ENCODE measurements at places on chromosomes 12 and 14.

DNA sequence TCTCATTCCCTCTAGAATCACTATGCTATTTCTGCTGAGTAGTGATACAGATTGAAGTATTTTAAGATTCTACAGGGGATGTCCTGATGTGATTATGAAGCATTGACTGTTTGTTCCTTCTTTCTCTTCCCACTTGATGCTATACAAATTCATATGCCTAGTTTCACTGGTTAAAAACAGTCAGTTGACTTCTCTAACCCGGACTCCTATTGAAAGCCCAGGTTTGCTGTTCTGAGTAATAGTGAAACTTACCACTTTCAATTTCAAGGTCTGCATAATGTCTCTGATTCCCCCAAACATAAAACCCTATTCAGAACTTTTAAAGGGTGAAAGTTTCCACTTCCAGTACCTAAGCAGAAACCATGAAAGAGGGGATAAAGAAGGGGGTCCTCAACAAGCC lies 117.7 kb upstream of the RPL10L start:
- no peak for DNase-seq

- DNase-seq: no peak
Observed at GRCh38 chr12:129771238-129771637, 132.6 kb downstream of the TMEM132D start.

GRCh38 chr12:65372574-65372973 lies 94.1 kb downstream of the MSRB3 start:
- DNase-seq: no peak

DNA sequence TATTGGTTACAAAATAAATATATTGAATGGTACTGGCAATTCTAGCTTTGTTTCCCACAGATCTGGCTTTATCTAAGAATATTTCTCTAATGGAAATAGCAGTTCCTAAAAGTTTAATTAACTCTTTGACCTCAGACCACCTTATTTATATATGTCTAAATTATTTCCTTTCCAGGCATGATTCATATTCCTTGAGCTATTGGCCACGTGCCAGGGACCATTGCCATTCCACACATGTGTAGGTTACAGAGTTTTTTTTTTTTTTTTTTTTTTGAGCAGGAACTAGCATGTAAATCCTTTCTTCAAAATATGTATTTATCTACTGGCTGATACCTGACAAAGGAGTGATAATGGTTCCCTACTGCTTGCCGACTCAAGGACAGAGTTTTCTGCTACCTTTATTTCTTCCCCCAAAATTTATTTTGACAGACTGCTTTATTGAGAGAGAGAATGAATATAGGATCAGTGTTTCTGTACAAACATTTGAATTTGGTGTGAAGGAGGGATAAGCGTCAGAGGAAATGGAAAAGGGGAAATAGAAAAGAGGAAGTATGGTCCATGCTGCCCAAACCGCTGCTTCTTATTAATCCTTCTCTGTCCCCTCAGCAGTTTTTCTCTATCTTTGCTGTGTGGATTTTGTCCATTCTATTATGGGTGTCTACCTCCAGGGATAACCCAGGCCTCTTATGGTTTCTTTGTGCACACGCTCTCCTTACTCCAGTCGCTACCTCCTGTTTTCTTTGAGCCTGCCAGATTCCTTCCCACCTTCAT lies 36.4 kb downstream of the PDE3A start:
- no peak for DNase-seq

GRCh38 chr14:76729953-76730505 lies 31.2 kb upstream of the VASH1 start:
- DNase-seq: no peak

DNA sequence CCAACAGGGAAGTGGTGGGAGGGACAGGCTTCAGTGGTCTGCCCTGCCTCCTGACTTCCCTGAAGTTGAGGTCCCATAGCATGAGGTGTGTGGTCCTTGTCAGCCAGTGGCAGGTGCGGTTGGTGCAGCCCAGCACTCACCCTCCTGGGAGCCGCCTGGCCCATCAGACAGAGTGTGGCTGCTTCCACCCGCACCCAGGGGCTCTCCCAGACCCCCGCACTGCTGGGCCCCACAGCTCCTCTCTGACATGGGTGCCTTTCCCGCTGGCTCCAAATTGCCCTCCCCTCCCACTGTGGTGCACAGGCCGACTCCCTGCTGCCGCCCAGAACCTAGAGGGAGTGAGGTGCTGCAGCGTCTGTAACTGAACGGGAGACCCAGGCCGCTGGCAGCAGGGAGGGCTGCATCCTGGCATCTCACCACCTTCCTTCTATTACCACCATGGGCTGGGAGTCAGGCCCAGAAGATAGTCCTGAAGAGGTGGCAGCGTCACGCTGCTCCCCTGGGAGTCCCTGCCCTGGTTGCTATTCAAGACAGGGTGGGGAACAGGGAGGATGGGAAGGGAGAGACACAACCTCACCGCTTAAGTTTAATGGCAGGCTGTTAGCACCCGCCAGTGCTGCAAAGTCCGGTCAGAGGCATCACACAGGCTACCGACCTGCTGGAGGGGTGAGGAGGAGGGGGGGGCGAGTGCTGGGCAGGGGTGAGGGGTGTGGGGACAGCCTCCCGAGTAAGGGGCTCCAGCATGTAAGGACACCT lies 180.6 kb upstream of the PRMT8 start:
- DNase-seq: no peak

GRCh38 chr12:46916796-46917419 lies 91.1 kb upstream of the SLC38A4 start:
- no peak for DNase-seq

DNA sequence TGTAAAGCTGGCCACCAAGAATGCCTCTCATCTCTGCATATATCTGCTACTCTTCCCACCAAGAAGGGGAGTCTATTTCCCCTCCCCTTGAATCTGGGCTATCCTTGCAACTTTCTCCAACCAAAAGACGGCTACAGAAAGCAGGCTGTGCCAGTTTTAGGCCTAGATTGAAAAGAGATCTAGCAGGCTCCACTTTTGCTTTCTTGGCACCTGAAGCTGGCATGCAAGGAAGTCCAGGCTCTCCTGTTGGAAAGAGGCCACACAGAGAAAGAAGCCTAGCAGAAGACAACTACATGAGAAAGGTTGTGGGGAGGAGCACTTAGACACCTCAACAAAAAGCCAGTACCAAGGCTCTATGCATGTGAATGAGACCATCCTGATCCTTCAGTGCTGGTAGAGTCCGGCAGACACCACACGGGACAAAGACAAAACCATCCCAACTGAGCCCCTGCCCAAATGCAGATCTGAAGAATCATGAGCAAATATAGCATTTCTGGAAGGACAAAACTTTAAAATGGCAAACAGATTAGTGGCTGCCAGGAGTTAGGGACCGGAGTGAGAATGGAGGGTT lies 68.0 kb downstream of the SPPL3 start:
- DNase-seq: no peak

- peak; percentile 86 for DNase-seq
Observed at GRCh38 chr14:74612350-74613021, 449 bp upstream of the LTBP2 start.

- DNase-seq: peak; percentile 9
Observed at GRCh38 chr12:122423258-122424165, 1.0 kb upstream of the CLIP1 start.

- no peak for DNase-seq
Observed at GRCh38 chr14:87351007-87351406, 642.0 kb downstream of the GALC start.

DNA sequence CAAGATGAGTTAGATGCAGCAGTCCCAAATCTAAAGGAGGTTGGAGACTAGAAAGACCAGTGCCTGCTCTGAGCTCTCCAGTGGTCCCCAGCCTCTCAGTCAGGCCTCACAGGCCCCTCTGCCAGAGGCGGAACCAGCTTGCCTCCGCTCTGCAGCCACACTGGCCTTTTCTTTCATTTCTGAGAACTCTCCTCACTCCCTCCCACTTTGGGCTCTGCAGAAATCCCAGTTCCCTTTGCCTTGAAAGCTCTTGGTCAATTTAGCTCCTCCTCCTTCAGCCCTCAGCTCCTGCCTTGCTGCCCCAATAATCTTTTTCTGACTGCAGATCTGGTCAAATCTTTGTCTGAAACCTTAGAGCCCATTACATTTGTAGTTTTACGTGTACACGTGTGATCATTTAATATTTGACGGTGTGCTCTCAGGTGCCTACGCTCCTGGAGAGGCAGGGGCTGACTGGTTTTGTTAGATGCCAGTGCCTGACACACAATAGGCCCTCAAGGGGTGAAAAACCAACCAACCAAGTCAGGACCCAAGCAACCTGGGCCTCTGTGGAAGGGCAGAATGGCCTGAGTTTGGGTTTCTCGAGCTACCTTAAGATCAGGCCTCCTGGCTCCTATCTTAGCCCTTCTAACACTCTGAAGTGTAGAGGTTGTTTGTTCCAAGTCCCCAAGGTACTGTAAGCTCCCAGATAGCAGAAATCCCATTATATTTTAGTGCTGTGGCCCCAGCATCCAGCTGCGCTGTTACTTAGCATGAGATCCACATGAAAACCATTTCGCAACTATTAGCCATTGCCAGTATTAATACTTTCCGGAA lies 1.1 kb upstream of the NUDT4 start:
- DNase-seq: no peak

DNA sequence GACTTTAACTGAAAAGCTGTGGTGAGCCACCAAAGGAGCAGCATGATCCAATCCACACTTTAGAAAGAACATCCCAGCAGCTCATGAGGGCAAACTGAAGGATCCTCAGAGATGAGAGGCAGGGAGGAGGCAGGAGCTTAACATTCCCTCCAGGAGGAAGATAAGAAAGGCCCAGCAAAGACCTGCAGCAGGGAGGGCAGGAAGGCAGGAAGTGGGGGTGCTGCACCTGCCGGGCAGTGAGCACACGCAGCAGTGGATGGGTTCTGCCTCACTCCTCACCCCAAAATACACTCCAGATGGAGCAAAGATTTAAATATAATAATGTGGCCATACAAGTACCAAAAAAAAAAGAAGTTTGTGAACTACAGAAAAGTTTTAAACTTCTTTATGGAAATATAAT lies 48.4 kb downstream of the GCH1 start:
- DNase-seq: peak; percentile 6

GRCh38 chr12:62799126-62799736 lies 135.7 kb downstream of the PPM1H start:
- peak; percentile 56 for DNase-seq

GRCh38 chr12:64685050-64685449 lies 74.2 kb downstream of the GNS start:
- DNase-seq: peak; percentile 52

DNA sequence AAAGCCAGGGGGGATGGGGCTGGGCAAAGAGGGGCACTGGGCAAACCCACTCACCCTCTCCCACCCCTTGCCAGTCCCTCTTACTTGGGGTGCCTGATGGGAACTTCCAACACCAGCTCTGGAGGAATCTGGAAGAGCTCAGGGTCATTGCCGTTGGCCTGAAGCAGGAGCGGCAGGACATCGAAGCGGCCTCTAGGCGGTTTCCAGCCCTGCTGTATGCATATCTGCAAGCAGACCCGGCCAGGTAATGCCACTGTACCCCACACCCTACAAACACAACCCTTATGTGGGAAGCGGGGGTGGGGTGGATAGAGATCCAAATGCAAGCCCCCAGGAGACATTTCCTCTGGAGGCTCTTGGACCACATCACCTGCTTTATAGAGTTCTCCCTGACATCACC lies 83.6 kb downstream of the NOS1 start:
- DNase-seq: no peak

DNA sequence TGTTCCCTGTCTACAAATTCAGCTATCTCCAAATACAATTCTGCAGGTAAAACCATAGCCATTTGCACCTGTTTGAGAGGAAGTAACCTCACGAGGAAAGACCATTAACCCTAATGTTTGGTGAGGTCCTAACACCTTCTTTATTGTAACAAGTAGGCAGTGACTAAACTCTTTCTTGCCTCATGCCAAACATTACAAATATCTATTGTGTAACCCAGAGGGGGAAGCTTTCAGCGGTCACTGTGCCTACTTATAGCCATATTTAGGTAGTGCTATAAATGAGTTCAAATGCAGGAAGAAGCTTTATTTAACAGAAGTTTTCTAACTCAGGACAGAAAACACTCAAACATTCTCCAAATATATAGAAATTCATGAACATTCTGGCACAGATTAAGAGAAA lies 252.7 kb downstream of the LRFN5 start:
- no peak for DNase-seq

- DNase-seq: peak; percentile 76
Observed at GRCh38 chr14:100317912-100318808, 5.0 kb upstream of the SLC25A47 start.

- no peak for DNase-seq
Observed at GRCh38 chr14:101115652-101116051, 212.1 kb upstream of the RTL1 start.

GRCh38 chr14:101082036-101082435 lies 178.5 kb upstream of the RTL1 start:
- DNase-seq: no peak

- no peak for DNase-seq
Observed at GRCh38 chr12:68882251-68882964, 50.6 kb downstream of the CPM start.

DNA sequence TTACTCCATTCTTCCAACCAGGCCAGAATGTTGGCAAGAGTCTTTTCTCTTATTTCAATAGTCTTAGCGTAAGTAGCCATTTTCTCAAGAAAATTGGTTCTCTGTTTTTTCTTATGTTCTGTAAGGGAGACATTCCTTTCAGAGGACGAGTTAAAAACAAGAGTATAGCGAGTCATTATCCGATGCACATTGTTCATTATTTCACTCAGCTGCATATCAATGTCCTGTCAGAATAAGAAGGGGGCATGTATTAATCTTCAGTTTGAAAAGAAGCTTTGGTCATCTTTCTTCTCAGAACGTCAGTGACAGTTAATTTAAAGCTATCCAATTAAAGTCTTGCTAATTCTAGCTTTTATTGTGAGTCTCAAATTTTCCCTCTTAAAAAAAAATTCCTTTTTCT lies 33.3 kb downstream of the FAM186A start:
- DNase-seq: no peak

DNA sequence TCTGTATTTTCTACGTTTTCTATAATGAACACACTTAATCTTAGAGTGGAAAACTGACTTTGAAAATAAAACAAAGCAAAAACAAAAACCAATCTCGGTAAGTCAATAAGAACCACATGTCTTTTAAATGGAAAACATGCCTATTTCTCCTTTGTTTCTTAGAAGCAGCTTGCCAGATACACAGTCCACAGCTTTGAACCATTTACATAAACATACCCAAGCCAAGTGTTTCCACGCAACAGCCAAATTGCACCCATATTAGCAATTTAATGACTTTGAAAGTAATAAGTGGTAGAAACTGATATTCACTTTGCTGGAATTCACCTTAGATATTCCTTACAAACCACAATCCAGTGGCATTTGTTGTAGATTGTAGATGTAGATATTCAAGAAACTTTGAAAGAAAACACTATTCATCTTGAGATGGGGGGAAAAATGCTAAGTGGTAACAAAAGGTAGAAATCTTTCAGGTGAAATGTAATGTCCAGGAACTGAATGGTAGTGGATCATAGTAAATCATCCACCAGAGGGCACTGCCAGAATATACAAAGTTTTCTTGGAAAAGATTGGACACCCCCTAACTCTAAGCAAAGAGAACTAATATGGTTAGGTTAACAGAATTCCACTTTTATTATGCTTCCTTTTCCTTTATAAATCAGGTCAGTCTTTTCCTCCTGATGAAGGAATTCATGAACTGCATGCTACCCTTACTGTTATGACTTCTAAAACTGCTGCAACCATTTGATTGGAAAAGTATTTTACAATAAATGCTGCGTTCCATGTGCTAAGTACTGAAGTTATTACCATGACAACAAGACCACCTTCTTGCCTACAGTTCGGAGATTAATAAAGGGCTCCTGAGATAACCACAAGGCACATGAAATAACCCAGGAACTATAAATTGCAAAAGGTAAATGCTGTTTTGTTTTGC lies 69.8 kb downstream of the RERG start:
- DNase-seq: no peak

- no peak for DNase-seq
Observed at GRCh38 chr14:24947131-24947530, 102.8 kb downstream of the STXBP6 start.

GRCh38 chr14:89702073-89702875 lies 252.3 kb downstream of the EFCAB11 start:
- DNase-seq: no peak
